ENCODE measurements at places on chromosomes 7 and 10.

GRCh38 chr7:46247664-46248063 lies 326.6 kb upstream of the IGFBP3 start:
- DNase-seq, result no peak

DNA sequence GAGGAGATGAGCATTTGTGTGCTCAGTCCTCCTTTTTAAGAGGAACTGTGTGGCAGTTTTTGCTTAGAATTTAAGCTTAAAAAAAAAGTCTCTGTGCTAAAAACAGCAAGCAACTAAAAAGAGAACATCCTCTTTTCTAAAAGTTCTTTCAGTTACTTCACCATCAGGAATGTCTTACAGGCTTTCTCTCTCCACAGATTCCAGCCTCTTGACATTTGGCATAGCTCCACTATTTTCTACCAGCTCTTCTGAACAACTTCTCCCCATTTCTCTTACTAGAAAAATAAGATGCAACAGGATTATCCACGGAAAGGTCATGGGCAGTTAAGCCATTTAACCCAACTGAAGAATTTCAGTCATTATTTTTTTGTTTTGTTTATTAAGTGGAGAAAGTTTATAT lies 13.2 kb downstream of the PCLO start:
- DNase-seq, result no peak

DNA sequence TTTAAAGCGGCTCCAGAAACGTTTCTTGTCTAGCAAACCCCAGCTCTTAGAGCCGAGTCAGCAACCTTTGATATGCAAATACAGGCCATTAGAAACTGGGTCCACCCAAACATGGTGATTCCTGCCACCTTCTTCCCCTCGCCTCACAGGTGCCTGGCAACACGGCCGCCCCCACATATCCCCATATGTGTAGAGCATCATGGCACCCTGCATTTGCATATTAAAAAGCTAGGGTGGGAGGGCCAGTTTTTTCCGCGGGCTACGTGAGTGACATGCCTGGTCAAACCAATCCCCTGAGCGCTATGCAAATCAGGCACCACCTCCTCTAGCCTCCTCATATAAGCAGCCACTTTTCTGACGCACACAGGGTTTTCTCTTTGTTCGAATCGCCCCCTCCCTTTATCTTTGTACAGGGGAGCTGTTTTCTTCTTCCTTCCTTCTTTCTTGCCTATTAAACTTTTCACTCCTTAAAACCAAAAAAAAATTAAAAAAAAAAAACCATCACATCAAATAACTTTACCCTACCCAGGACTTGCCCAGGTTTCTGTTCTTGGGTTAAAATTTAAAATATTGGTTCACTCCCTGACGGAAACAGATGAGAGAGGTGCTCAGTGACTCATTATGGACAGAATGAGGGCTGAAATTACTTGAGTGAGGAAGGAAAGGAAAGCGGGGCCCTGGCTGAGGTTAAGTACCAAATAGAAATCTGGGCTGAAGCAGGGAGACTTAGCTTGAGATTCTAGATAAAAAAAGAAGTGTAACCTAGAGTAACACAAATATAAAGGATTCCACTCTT lies 59.8 kb downstream of the COA1 start:
- no peak for DNase-seq

- peak; percentile 68 for DNase-seq
Observed at GRCh38 chr10:12902135-12902572, 99.4 kb downstream of the CCDC3 start.

- DNase-seq, result no peak
Observed at GRCh38 chr7:91496251-91496820, 232.1 kb downstream of the FZD1 start.

DNA sequence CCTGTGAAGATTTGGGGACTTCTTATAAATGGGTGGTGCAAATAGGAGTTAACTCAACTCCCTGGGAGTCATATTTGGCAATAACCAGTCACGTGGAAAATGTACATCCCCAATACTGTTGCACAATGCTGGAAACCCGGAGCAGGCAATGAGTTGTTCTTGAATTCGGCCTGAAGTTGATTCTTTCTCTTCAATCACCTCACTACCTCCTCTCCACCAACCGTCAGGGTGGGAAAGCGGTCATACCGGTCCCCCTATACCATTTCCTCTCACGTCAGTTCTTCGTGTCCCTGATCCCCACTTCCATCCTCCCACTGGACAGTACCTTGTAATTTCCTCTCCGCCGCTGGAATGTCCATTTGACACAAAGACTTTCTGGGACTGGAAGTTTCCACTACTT lies 2.8 kb downstream of the GIMAP5 start:
- DNase-seq, result no peak

GRCh38 chr7:38186593-38187314 lies 8.7 kb downstream of the STARD3NL start:
- DNase-seq, result no peak

DNA sequence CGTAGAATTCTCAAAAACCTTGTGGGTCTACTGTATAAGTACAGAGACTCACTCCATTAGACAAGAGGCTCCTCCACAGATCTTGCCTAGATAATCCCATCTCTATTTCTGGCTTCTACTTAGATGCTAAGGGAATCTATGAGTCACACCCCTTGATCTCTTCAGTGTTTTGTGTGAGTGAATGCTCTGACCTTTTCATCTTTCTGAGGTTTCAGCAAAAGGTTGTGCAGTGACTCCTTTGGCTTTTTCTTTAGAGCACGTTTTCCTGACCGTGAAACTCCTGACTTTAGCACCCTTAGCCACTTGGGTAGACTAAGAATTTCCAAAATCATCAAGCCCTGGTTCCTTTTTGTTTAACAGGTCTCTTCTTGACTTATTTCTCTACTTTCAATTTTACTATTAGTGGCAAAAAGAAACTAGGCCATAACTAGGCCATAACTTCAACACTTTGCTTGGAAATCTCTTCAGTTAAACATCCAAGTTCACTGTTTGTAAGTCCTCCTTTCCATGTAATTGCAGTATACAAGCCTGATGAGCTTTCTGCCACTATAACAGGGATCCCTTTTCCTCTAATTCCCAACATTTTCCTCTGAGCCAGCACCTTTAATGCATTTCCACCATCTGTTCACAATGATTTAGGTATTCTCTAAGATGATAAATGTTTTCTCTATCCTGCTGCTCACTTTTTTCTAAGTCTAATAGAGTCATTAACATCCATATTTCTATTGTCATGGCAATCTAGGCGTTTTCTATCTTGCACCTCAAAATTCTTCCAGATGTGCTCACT lies 19.4 kb downstream of the COPG2 start:
- DNase-seq, result no peak
